ENCODE measurements at places on chromosomes 7 and 10. TPM values are rescaled to one million over a fixed set of nuclear protein-coding genes. Genes with fewer than 3 reads are reported as not detected.

GRCh38 chr7:101174322-101174854 is 5.7 kb downstream of the NAT16 start:
- no peak for DNase-seq

GRCh38 chr10:30861976-30862375 is 169.7 kb downstream of the ZNF438 start:
- DNase-seq, result no peak

Gene TMEM225B
- total RNA-seq, result 0.45 TPM

DNA sequence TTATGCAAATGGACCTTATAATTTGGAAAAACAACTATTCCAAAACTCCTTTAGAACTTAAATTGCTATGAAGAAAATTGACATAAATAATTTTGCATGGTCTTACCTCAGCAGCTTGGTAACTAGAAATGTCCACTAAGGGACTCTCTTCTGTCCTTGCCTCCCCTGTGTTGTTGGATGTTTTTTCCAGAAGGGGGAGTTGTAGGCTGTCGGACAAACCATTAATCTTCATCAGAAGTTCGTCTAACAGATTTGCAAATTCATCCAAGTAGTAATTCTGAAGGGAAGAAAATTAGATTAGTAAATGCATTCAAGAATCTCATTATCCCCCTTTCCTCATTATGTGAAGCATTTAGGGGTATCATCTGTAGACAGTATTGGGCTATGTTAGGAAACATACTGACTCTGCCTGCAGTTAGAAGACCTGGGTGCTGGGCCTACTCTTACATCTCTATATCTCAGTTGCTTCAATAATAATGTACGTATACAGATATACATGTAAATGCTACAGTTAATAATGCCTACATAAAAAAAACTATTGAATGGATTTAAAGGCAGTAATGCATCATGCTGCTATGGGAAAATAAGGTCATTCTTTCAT is 155.6 kb downstream of the PKD1L1 start:
- DNase-seq, result no peak

DNA sequence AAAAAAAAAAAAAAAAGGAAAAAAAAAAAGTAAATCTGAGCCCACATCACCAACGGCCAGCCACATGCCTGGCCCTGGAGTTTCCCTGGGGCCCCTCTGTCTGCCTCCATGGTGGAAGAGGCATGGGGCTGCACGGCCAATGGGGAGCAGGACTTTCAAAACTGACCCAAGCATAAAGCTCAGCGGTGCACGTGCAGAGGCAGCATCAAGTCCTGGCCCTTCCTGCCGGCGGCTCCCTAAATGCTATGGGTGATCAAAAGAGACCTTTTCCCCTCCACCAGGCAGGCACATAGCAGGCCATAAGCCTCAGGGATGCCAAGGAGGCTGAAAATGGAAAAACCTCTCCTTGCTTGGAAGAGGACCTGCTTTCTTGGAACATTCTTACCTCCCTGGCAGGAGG is 94.3 kb downstream of the OAT start:
- no peak for DNase-seq

Data from left colon (tissue), 2 donors.